ENCODE measurements at places on chromosomes 1 and 21.

- no peak for ATAC-seq
Measured at GRCh38 chr1:160006312-160006940, 25.4 kb downstream of the PIGM start.

DNA sequence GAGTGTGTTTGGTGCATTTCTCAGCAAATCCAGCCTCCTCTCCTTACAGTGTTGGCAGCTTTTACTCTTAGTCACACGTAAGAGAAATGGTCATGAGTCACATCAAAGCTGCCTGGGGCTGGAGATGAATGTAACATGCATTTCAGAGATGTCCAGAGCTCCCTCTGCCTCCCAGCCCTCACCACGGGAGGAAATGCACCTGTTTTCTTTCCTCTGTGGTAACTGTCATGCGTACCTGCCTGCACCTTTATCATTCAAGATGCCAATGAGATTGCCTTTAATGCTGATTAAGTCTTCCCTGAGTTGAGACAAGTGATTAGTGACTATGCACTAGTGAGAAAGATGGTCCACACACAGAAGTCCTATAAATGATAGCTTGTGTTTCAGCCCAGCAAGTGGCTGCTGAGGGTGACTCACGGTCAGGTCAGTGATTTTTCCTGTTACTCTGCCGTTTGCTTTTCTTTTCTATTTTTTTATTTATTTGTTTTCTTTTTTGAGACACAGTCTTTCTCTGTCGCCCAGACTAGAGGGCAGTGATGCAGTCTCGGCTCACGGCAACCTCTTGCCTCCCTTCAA is 277.3 kb upstream of the FMN2 start:
- peak; percentile 84 for ATAC-seq

DNA sequence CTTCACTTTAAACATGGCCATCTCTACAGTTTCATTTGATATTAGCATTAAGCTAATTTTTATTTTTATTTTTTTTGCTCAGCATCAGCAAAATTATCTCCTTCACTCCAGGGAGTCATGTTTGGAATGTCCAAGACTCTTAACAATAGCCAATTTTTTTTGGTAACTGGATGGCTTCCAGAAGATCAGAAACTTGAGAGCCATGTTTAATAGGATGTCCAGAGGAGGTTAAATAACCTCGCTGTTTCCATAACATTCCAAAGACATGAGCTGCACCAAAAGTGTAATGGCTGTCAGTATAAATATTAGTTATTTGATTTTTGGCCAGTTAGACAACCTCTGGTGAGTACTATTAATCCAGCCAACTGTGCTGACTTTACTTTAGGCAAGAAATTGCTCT is 80.7 kb downstream of the DNTTIP2 start:
- ATAC-seq, result no peak

DNA sequence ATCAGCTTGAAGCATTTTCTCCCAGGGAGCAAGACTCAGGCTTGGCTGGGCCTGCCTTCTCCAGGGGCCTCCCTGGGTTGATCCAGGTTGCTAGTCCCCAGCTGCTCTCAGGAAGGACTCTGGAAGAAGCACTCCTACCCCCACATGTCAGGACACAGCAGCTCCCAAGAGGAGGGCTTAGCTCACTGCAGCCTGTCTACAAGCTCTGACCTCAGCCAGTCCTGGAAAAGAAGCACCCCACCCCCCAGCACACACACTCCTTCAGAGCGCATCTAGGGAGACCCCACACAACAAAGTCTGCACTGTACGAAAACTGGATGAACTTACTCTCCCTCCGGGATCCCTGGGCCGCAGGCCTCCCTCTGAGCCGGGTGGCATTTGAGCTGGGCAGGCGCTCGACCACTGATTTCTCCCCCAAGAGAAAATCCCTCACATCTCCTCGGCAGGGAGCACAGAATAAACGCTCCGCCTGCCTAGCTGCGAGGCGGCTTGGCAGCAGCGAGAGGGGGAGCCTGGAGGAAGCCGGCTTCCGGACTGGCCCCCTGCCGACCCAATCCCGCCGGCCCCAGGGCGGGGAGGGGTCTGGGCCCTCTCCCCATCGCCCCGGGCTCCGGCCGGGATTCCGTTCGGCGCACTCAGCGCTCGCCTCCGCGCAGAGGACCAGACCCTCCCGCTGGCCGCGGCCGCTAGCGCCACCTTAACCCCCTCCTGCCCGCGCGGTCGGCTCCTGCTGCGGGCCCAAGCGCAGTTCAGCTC is at the start of gene KCNA2:
Gene KCNA2 (minus strand): TSS at position 458 of the 756 bp plus-strand sequence. CDS start 1,576 bp downstream, outside the sequence.
- ATAC-seq, result peak; percentile 67

- ATAC-seq, result no peak
Measured at GRCh38 chr1:107135463-107135862, 5.4 kb upstream of the NTNG1 start.

GRCh38 chr1:174663358-174663757 is 215.6 kb downstream of the GPR52 start:
- ATAC-seq, result no peak
